Progenitor cell of endocrine pancreas (in vitro differentiated cells): ENCODE measurements at places on chromosomes 4 and X. TPM values are rescaled to one million over a fixed set of nuclear protein-coding genes. Genes with fewer than 3 reads are reported as not detected.

CRMP1 gene
- total RNA-seq: 17.6 and 18.2 TPM in 2 replicates

- no peak for DNase-seq
Measured at GRCh38 chrX:41090568-41091238, 5.5 kb downstream of the USP9X start.

DNA sequence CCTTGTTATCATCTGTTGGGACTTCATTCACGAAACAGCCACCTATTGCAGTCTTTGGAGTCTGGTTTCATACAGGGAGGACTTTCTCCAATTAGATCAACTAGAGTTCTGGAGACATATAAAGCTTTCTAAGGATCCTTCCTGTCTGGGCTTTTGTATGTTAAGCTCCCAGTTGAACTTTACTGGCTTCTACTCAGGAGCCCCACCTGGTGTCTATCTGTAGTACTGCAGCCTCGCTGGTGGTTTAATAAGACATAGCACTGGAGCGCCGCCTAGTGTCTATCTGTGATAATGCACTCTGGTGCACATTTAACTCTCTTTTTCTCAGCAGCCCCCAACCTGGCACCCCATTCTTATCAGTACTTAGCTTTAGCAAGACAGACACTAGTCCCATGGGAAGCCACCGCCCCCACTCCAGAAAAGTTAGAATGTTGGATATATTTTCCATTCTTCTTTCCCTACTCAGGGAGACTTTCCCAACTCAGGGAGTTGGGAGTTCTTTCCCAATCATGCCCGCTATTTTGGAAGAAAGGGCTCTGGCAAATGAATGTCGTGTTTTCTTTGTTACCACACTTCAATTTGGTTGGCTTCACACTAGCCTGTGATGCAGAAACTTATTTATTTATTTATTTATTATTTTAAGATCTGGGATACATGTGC lies 36.9 kb upstream of the SYTL4 start:
- peak; percentile 80 for DNase-seq

DNA sequence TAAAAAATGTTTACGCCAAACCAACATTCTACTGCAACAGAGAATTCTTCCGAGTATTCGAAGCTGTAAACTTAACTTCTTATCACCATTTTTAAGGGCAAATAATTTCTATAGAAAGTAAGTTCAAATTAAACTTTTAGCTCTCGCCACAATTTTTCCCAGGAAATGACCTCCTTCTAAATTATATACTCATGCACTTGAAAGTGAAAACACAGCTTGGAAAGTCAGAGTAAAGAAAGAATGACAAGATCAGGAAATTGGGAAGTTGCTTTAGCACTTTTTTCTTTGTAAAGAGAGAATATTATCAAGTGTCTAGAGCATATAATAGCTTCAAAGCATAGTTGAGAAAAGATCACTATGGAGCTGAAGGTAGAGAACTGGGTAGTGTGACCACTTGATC lies 1.2 kb downstream of the CYBB start:
- DNase-seq: no peak

- no peak for DNase-seq
Measured at GRCh38 chr4:48296365-48296764, 26.7 kb upstream of the TEC start.

DNA sequence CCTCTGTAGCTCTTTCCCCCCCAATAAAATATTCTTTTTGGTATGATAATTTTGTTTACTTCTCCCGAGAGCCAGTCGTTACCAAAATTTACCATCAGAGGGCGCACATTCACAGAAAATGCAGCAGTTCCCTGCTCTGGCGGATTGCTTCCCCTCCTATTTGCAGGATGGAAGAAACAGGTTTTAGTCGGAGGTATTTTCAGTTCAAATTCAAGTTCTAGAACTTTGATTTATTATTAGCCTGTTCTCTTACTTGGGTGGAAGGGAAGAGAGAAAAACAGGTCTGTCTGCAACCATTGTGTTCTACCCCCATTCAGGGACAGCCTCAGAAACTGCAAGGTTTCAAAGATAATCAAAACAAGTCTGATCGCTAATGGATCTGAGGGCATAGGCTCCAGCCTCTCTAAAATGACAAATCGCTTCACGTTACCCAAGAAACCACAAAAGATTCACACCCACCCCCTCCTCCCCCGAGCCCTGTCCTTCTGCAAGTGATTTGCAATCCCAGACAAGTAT lies 263.8 kb upstream of the RPS6KA3 start:
- peak; percentile 59 for DNase-seq

- no peak for DNase-seq
Measured at GRCh38 chr4:179605196-179605595, 2163.0 kb upstream of the AGA start.

DNA sequence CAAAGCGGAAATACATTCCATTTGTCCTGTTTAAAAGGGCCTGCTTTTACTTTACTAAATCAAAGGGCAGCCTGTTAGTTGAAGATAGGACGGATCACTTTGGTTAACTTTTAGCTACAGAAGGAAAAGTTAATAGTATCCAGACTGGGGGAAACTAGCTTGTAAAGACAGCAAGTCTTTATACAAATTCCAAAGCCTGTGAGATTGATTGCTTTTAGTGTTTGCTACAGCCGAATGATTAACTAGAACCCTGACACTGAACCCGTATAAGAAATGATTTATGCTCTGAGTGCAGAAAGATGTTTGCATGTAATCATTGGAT lies 93.4 kb downstream of the FRAS1 start:
- no peak for DNase-seq

- DNase-seq: no peak
Measured at GRCh38 chr4:20046931-20047677, 204.6 kb upstream of the SLIT2 start.

- no peak for DNase-seq
Measured at GRCh38 chrX:97011540-97011939, 127.8 kb downstream of the RPA4 start.

DNA sequence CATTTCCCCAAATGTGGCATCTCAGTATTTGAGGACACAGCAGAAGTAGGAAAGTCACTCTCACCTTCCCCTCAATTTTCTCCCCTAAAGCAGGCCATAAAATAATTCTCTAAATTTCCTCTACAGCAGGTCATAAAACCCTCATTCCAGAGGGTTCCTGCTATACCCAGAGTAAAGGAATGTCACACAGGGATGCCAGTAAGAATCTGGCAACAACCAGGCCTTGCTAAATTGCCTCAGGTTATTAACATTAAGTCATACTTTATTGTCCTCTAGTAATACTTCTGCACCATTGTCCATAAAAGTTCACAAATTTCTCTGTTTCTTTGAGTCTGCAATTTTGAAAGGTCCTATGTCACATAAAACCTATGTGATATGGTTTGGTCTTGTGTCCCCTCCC lies 685.7 kb upstream of the SLIT2 start:
- DNase-seq: no peak

GRCh38 chrX:38055170-38055847 lies 49.0 kb downstream of the SYTL5 start:
- no peak for DNase-seq
